Activated CD4-positive, alpha-beta T cell treated with anti-CD3 and anti-CD28 coated beads, Interleukin-2, amount 50 U/mL, for 48 hours (primary cell): ENCODE measurements at places on chromosomes 11 and 22.
A peak's percentile ranks its signal among the peaks of the same experiment; 100 is the strongest.

DNA sequence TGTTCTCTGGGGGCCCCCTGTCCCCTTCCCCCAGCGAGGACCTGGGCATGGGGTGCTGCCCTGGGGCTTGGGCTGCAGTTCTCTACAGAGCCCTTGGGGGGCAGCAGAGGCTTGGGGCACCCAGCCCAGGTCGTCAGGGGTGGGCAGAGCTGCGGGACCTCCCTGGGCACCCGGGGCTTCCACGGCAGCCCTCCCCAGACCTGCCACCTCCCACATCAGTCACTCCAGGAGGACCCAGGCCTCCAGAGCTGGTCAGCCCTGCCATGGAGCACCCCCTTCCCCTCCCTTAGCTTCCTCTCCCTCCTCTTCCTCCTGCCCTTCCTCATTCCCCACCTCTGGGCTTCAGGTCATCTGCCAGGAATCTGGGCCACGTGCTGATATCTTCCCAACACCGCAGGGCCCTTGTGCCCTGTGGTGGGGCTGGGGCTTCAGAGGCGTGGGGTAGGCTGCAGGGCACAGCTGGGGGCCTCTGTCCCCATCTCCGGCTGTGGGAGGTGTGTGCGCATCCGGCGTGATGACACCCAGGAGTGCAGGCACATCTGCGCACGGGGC is 5.8 kb downstream of the TSPAN4 start:
- peak; percentile 75 for DNase-seq

DNA sequence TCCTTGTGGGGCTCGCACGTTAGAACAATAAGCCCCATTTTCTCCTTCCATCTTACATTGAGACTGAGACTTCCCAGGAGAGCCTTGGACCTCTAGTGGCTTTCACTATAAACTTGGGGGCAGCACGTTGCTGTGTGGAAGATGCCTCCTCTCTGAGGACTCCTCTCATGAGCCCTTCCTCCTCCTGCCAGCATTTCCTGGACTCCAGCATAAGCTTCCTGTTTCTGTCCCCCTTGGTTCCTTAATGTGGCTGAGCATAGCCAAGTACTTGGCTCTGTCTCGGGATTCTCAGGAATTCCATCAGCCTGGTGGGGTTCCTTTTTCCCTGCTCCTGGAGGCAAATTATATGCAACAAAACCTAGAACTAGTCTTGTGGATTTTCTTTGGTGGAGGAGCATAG is 38.8 kb upstream of the UBASH3B start:
- no peak for DNase-seq

GRCh38 chr11:104565583-104565961 is 332.7 kb downstream of the CASP12 start:
- DNase-seq, result no peak

DNA sequence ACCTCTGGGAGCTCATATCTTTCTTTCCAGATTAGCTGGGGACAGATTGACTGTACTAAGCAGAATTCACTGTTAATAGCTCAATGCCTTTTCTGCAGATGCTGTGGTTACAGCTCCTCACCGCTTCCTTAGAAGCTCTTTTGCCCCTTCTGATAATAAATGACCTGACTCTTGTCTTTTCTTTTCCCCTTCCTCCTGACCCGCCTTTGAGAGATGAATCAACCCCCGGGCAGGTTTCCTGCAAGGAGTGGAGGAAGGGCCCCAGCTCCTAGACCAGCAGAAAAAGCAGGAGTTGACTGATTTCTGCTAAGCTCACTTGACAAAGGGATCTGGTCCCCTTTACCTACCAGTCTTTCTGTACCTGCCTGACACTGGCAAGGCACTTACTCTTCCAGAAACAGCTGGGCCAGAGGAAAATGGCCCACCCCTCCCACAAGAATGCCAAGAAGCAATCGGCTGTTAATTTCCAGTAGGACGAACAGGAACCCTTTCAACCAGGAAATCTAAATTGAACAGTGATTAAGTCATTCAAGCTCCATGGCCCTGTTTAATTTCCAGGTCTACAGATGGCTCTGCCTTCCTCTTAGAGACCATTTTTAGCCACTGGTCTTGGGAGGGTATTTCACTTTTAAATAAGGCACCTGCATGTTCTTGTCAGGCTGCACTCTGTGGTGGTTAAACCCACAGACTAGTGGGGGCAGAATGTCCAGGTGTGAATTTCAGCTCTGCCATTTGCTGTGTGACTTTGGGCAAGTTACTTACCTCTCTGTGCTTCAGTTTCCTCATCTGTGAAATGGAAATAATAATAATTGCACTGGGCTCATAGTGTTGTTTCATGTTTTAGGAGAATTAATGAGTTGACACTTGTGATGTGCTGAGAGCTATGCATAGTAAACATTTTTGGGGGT is 67.5 kb downstream of the PRR5L start:
- DNase-seq, result no peak

GRCh38 chr22:48919187-48919590 is 908.5 kb downstream of the BRD1 start:
- DNase-seq, result no peak

- DNase-seq, result no peak
Observed at GRCh38 chr11:73345481-73346160, 30.6 kb upstream of the RELT start.

- peak; percentile 47 for DNase-seq
Observed at GRCh38 chr11:2269601-2270321, 627 bp downstream of the ASCL2 start.

DNA sequence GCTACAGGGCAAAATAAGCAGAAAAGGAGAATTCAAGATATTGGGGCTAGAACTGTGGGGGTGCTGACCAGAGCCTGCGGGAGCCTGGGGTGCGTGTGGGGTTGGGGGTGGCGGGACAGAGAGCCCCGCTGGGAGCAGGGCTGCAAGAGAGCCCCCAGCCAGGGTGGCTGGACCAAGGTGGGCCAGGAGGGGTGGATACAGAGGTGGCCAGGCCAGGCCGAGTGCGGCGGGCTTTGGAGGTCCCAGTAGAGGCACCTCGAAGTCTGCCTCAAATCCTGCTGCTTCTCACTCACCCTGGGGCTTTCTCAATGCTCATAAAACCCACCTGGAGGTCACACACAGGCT is 16.9 kb upstream of the MUC5B start:
- DNase-seq, result no peak

DNA sequence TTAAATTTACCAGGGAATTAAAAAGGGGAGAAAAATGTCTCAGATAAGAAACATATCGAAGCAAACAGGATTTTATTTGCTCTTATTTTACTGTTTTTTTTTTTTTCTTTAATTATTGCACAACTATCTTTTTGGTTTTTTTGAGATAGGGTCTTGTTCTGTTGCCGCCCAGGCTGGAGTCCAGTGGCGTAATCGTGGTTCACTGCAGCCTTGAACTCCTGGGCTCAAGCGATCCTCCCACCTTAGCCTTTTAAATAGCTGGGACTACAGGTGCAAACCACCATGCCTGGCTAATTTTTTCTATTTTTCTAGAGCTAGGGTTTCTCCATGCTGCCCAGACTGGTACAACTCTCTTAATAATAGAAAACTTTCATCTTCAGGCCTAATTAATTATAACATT is 32.5 kb downstream of the DRG1 start:
- DNase-seq, result no peak

- no peak for DNase-seq
Observed at GRCh38 chr11:12288931-12289666, 88.3 kb upstream of the PARVA start.

- DNase-seq, result no peak
Observed at GRCh38 chr11:130413405-130414106, 14.9 kb downstream of the ADAMTS8 start.

GRCh38 chr11:116224154-116224888 is 548.5 kb downstream of the BUD13 start:
- DNase-seq, result peak; percentile 55

DNA sequence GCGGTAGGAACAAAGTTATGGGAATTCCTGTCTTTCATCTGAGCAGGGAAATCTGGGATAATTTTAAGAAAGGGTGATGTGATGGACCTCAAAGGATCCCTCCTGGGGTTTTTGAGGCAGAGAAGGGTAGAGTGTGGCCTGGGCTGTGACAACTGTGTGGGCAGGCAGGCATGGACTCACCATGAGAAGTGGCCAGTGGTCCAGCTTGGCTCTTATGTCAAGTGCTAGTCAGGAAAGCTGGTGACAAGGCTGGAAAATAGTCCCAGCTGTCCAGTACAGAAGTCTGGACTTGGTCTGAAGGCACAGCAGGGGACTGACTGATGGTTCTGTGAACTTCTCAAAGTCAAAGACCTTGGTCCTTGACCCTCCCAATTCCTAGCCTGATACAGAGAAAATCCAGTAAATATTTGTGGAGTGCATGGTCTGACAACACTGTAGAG is 1.7 kb downstream of the PPFIBP2 start:
- no peak for DNase-seq

DNA sequence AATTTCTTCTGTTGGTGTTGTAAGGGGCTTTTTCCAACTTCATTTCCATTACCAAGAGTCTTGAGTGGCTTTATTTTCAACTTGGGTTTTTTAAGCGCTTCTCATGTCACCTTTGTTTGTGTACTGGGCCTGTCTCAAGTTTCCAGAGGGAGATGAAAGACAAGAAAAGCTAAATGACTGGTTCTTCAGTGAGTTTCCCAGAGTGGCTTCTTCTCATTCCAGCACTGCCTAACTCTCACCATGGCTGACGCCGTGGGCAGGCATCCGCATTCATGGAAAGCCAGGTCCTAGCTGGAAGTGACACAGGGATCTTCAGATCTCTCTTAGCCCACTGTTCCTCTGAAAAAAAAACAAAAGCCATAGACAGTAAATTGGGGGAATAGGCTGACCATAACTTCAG is 28.6 kb downstream of the MARK2 start:
- no peak for DNase-seq

- DNase-seq, result no peak
Observed at GRCh38 chr11:47337229-47337924, 15.1 kb downstream of the MYBPC3 start.

- DNase-seq, result no peak
Observed at GRCh38 chr11:116258821-116259220, 514.0 kb downstream of the BUD13 start.

DNA sequence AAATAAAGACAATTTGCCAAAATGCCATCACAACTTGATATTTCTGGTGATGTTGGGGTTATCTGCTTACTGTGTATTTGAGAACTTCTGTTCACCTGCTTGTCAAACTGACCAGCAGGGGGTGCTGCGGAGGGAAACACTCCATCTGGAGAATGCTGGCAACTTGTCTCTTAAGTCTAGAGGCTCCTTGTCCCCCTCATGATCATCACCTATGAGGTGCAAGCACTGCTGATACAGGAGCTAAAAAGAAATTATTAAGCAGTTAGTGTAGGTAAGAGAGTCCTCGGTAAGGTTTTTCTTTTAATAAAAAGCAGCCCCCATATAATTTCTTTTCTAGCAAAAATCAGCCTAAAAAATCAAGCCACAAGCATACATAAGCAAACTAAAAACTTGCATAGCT is 32.7 kb upstream of the GLYATL1B start:
- peak; percentile 86 for DNase-seq
